ENCODE measurements at places on chromosomes 7 and 10.

GRCh38 chr10:71290806-71291527 lies 28.1 kb upstream of the SLC29A3 start:
- DNase-seq = no peak

DNA sequence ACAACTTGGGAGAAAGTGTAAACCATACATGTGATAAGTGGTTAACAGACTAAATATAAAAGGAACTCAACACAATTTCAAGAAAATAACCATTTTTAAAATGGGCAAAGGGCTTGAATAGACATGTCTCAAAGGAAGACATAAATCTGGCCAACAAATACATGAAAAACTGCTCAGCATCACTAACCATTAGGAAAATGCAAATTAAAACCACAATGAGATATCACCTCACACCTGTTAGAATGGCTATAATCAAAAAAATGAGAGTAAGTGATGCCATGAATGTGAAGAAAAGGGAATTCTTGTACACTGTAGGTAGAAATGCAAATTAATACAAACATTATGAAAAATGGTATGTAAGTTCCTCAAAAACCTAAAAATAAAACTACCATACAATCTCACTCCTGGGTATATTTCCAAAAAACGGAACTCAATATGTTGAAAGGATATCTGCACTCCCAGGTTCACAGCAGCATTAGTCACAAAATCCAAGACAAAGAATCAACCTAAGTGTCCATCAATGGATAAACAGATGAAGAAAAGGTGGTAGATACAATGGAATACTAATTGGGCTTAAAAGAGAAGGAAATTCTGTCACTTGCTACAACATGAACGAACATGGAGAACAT lies 5.6 kb downstream of the SNX13 start:
- no peak for DNase-seq

GRCh38 chr7:103425177-103425576 lies 20.8 kb downstream of the SLC26A5 start:
- DNase-seq = no peak

DNA sequence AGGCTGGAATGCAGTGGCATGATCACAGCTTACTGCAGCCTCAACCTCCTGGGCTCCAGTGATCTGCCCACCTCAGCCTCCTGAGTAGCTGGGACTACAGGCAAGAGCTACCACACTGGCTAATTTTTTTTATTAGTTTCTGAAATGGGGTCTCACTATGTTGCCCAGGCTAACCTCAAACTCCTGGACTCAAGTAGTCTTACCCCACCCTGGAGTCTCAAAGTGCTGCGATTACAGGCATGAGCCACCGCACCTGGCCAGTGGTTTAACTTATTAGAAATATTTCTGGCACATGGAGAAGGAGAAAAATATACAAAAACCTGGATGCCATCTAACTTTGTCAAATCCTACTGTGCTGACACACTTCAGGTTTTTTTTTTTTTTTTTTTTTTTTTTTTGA lies 15.2 kb downstream of the ZNF786 start:
- DNase-seq = no peak

- DNase-seq = no peak
Measured at GRCh38 chr7:19295376-19295775, 150.2 kb upstream of the FERD3L start.

All from erythroblast (primary cell).